ENCODE measurements at places on chromosomes 16 and 17.

DNA sequence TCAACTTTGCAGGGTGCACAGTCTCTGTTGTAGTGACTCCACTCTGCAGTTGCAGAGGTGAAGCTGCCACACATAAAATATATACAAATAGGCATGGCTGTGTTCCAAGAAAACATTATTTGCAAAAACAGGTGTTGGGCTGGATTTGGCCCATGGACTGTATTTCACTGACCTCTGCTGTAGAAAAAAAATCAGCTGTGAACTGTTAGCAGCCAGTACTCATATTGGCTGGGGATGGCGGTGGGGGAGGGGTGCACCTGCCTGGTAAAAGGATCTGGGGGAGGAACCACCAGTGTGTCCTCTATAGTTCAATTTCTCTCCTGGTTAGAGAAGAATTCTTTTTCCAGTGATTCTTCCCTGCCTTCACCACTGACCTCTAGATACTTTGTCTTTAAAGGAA is 50.0 kb downstream of the SHISA9 start:
- no peak for DNase-seq

GRCh38 chr17:81409190-81409935 is 14.1 kb downstream of the BAHCC1 start:
- no peak for DNase-seq

- peak; percentile 94 for DNase-seq
These were observed 34.1 kb upstream of the ABCA6 start for GRCh38 chr17:69175625-69176456.

GRCh38 chr16:3459401-3460090 is 16.1 kb downstream of the NAA60 start:
- DNase-seq: no peak

DNA sequence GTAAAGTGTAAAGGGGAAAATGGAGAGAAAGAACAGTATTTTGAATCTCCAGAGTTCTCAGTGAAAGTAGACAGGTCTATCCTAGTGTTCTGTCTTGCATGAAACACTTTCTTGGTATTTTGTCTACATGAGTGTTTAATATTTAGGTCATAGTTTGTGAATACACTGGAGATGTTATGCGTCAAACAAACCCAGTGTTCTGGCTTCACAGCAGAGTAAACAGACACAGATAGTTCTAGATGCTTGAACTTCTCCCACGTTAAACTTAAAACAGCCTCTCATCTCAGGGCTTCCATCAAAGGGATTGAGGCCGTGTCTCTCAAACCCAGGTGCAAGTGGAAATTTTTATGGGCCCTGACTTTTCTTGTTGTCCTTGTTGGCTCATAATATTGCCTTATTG is 48.3 kb downstream of the RBFOX1 start:
- DNase-seq: no peak

- no peak for DNase-seq
These were observed 44.1 kb downstream of the MRC2 start for GRCh38 chr17:62671553-62671952.

Measured in fibroblast of pulmonary artery (primary cell).